ENCODE measurements at places on chromosomes 12 and 14.

GRCh38 chr14:50023671-50024490 is 92.5 kb downstream of the VCPKMT start:
- no peak for DNase-seq

- no peak for DNase-seq
Observed at GRCh38 chr14:105647784-105648608, 121.6 kb downstream of the TMEM121 start.

DNA sequence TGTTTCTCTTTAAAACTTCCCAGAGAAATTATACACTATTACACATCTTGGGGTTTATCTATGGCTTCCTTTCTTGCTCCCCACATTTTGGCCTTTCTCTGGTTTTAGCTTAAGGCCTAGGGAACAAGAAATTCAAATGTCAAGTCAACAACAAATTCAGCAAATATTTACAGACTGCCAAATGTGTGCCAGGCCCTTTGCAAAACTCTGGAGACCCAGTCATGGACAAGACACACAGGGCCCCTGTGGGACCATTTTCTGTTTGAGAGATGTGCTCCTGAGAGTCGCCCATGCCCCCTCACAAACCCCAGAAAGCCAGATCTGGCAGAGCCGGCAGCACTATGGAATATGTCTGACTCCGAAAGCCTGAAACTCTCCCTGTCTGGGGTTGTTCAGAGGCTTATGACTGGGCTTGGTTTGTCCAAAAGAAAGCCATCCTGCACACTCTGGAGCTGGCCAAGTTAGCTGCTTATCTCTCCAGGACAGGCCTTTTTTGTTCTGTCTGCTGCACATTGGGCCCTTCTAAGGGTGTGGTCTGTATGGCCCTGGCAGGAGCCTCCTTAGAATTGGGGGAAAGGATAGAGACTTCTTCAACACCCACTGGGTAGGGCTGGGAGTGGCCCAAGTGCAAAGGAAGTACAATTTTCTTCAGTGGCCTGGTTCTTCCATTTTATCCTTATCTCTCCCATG is 1.1 kb upstream of the KRT3 start:
- DNase-seq, result no peak

DNA sequence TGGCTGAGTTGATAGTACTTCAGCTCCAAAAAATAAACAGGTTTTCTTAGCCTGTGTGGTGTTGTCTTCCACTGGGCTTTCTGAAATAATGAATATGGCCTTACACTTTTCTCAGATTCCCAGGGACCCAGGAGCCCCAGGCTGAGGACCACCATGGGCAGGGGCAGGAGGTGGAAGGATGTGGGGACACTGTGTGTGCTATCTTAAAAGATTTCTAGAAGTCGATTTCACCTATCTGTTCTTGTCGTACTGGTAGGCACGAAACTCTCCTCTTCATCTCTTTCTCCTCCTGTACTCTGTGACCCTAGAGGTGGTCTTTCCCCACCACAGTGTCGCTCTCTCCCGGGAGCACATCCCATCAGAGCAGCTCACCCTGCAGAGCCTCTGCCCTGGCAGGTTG is 107.7 kb upstream of the FKBP4 start:
- no peak for DNase-seq

DNA sequence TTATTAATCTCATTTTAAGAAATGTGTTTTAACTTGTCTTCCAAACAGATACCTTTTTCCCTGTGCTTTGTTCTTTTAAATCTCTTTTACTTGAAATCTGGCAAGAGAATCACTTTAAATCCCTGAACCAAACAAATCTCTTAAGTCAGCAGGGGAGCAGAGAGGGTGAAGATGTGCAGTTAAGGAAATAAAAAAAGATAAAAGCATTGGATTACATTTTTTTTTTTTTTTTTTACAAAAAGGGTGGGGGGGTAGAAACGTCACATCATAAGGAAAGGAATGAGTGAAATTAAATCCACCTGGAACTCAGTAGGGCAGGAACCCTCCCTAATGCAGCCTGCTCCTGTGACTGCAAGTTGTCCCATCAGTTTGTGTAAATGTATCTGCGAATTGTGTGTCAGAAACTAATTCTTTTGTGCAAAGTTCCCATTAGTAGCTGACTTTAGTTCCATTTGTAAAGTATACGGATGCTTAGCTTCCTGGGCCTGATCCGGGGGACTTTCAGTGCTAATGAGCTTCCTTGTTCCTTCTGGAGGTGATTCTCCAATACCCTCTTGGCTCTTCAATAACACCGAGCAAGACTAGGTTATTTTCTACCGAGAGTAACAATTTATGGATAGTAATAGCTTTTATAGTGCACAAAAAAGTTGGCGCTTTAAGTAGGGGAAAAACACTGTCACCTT is 1.5 kb downstream of the TTC6 start:
- no peak for DNase-seq

DNA sequence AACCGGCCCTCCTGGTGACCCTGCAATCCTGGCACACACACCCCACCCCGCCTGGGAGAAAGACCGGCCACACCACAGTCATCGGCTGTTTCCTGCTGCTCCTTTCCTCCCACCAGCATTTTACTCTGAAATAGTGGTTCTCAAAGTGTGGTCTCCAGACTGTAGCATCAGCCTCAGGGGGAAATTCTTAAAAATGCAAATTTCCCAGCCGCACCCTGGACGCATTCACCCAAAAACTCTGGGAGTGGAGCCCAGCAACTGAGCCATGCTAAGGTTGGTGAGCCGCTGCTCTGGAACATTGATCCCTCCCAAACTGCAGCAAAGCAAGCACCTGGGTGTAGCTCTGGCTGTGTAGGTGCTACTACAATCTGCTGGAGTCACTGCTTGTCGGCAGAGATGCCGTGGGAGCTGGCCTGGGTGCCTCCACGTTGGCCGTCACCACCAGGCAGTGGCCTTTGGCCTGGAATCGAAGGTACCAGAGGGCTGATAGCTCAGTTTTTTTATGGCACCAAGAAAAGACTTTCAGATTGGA is 38.4 kb upstream of the BCL2L14 start:
- DNase-seq, result no peak

- no peak for DNase-seq
Observed at GRCh38 chr12:5913387-5913786, 31.7 kb downstream of the ANO2 start.

DNA sequence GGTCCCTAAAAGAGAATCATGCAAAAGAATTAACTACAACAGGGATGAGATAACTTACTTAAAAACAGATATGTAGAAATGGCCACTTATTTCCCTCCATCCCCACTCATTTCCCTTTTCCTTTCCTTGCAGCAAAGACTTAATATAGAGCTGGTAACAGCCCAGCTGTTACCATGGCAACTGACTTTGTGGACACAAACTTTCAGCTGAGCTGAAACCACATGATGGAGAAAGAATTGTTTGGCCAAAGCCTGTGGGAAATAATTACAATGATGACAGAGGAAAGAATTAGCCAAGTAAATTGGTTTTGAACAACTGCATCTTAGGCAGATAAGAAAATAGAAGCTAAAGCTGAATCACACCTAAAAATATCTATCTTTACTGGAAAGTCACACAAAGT is 364.9 kb downstream of the GALC start:
- no peak for DNase-seq

- DNase-seq, result no peak
Observed at GRCh38 chr12:13425766-13426165, 229.2 kb downstream of the EMP1 start.

DNA sequence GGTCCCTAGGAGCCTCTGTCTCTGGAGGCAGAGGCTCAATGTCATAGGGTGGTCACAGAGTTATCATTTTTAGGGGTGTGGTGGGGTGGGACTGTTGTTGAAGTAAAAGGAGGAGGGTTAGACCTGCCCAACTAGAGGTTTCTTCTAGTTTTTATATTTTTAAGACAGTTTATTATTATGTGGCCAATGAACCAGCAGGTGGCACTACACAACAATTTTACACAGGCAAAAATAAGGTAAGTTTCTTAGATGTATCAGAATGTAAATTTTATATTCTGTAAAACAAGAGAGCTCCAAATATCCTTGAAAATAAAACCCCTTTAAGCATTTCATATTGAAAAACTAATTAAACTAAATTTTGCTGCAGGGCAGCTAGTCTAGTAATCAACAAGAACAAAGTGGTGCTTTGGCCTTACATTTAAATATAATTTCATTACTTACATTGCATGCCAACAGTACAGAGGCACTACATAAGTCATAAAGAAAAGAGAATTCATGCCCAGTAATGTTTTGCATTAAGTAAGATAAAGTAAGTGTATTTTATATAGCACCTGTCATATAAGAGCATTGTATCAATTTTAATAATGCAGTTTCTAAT is 22.2 kb upstream of the OVCH1 start:
- no peak for DNase-seq

DNA sequence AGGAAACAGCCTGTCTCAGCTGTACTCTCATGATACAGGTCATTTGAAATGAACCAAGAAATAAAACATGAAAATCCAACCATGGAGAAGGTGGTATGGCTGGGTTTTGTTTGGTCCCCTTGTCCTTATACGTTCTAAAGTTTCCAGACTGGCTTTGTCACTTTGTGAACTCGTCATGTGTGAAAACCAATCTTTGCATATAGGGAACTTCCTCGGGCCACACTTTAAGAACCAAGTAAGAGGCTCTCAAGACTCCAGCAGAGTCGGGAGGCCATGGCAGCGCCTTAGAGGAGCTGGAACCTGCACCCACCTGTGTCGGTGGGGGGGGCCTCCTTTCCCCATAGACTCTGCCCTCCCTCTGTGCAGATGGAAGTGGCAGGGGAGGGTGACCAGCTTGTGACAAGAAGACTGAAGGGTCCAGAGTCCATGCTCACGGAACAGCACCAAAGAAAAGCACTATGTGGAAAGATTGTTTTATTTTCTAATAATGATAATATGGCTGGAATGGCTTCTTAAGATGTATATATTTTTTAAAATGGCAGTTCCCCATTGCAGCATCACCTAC is 125.3 kb downstream of the ESRRB start:
- no peak for DNase-seq

GRCh38 chr12:87388376-87388775 is 640.8 kb downstream of the C12orf50 start:
- DNase-seq, result no peak

DNA sequence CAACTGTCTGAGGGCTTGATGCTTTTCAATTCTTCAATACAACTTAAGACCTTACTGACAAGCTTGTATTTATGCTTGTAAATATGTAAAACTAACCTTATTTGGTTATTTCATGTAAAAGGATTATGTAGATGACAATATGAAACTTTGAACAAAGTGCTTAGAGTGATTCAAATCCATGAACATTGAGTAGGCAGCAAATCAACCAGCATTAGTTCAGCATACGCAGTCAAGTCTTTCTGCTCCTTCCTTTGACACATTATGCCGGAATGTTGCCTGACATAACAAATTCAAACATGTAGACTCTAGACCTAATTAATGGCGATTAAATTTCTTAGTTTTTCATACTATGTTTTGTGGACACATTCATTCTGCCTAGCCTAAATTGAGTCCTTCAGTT is 105.2 kb downstream of the FGD4 start:
- no peak for DNase-seq

DNA sequence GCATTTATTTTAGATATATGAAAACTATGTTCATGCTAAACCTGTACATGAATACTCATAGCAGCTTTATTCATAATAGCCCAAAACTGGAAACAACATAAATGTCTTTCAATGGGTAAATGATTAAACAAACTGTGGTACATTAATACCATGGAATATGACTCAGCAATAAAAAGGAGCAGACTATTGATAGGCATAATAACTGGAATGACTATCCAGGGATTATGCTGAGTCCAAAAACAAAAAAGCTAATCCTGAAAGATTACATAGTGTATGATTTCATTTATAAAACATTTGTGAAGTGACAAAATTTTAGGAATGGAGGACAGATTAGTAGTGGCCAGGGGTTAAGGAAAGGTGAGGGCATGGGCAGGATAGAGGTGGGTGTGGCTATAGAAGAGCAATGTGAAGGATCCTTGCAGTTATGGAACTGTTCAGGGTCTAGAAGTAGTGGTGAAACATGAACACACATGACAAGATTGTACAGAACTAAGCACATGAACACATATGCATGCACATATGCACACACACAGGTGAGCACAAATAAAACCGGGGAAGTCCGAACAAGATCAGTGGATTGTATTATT is 61.1 kb upstream of the CDKN3 start:
- no peak for DNase-seq

DNA sequence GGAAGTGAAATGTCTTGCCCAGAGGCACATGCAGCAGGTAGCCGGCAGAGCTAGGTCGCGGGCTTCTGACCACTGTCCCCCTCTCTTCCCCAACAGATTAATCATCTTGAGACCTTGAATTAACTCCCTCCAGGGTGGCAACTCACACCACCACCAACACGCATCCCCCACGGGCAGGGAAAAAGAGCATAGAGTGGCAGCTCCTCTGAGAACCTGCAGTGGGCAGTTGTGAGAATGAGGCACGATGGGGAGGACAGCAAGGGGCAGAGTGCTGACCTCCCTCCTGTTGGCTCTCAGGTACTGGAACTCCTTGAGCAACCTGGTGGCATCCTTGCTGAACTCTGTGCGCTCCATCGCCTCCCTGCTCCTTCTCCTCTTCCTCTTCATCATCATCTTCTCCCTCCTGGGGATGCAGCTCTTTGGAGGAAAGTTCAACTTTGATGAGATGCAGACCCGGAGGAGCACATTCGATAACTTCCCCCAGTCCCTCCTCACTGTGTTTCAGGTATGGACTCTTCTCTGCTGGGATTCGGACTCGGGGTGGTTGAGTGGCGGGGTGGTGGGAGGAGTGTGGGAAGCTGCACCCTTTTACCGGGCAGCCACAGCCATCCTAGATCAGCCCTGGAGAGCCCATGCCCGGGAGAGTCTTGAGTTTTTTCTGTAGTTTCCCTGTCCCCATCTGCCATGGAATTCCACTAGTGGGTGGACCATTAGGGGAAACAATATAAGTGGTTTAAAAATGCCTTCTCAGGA is 213.3 kb upstream of the FKBP4 start:
- DNase-seq, result no peak
